Dermis microvascular lymphatic vessel endothelial cell (primary cell): ENCODE measurements at places on chromosomes 12 and 14. TPM values are rescaled to one million over a fixed set of nuclear protein-coding genes. Genes with fewer than 3 reads are reported as not detected.

The CLEC4D gene
- total RNA-seq: not detected in 2 replicates

The SLC8A3 gene
- total RNA-seq: 0.13 and 0.25 TPM in 2 replicates

The TRIP11 gene
- 20.8 and 26.2 TPM in 2 replicates for total RNA-seq

The KRT5 gene
- total RNA-seq: under 0.01 and 0.13 TPM in 2 replicates
